SK-MEL-5 (cell line): ENCODE measurements at places on chromosomes 12 and 14.

- no peak for DNase-seq
Observed at GRCh38 chr12:120762086-120762485, 36.5 kb downstream of the ACADS start.

- DNase-seq = no peak
Observed at GRCh38 chr14:58671436-58671835, 33.7 kb downstream of the DACT1 start.

GRCh38 chr14:53810221-53810620 is 146.4 kb downstream of the BMP4 start:
- DNase-seq = no peak

GRCh38 chr14:105398726-105399465 is 558 bp downstream of the TEX22 start:
- DNase-seq = peak; percentile 10

GRCh38 chr12:132490422-132491137 is 629 bp downstream of the FBRSL1 start:
- no peak for DNase-seq
